Activated CD4-positive, alpha-beta T cell treated with anti-CD3 and anti-CD28 coated beads, Interleukin-2, amount 50 U/mL, for 1 hour (primary cell): ENCODE measurements at places on chromosomes 3 and 15.

GRCh38 chr15:99073008-99073717, 31.7 kb upstream of the SYNM start:
- DNase-seq, result no peak

- peak; percentile 66 for DNase-seq
Measured at GRCh38 chr3:32457971-32458471, 44.6 kb downstream of the CMTM6 start.

- DNase-seq, result no peak
Measured at GRCh38 chr3:194906970-194907629, 221.4 kb downstream of the FAM43A start.

GRCh38 chr3:133525435-133525834, 48.1 kb upstream of the CDV3 start:
- DNase-seq, result no peak

- no peak for DNase-seq
Measured at GRCh38 chr3:44966795-44967278, 9.1 kb downstream of the ZDHHC3 start.

DNA sequence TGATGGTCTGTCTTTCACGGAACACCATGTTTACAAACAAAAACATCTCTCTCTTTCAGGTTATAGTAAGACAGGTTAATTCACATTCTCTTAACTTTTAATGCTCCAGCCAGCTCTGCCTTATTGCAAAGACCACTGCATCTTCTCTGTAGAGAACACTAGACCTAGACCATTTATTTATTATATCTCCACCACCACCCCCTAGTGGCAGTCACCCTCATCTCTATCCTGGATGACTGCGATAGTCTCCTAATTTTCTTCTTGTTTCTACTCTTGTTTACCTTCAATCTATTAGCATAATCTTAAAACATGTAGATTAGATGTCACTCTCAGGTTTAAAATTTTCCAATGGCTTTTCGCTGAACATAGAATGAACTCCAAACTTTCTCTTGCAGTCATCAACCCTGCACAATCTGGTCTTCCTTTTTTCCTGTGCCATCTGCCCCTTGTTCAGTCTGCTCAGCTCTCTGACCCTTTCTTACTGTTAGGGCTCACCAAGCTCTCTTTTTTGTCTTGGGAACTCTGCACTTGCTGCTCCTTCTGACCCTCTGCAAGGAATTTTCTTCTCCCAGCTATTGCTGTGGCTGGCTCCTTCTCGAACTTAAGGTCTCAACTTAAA, 155.6 kb downstream of the SQOR start:
- no peak for DNase-seq

DNA sequence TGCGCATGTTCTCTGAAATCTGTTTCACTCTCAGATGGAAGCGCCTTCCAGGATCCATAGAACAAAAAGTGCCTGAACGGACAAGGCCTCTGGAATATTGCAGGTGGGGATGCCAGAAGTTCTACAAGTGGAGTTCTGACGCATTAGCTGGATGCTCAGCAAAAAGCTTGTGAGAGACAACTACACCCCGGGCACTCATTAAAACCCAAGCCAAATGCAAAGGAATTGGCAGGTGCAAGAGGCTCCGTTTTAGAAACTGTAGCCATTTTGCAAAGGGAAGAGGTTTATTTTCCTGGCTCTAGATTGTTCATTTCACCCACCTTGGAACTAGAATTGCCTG, 35.2 kb upstream of the SLC24A5 start:
- no peak for DNase-seq

DNA sequence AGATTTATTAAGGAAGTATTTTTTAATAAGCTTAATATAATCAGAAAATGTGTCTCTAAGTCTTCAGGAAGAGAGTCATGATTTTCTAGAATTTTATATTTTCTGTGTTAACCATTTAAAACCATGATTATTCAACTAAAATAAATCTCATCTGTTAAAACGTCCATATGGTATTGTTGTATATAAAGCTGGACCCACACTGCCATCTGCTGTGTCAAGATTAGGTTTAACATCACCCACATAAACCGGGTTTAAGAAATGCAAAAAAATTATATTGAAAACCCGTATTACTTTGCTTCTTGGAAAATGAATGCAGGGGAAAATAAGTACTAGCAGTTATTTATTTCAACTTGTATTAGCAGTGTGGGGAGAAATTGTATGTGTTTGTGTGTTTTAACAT, 9.5 kb upstream of the CCDC66 start:
- DNase-seq, result no peak

- DNase-seq, result no peak
Measured at GRCh38 chr3:194163697-194164096, 27.7 kb downstream of the HES1 start.

DNA sequence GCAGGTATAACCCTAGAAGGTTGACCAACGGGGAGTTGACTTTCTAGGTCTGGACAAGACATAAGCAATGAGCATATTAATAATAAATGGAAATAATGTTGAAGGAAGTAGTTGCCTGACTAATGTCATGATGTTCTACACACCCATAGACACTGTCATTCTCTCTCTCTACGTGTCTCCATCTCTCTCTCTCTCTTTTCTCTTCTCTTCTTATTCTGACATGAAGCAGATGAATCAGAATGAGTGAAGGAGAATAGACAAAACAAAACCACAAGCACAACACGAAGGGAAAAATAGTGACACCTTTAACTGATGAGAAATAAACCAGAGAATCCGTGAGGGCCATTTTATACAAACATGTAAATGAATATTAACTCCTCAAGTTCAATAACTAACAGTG, 26.7 kb upstream of the CCDC80 start:
- DNase-seq, result no peak

GRCh38 chr3:9627901-9628633, 21.2 kb upstream of the MTMR14 start:
- DNase-seq, result no peak

DNA sequence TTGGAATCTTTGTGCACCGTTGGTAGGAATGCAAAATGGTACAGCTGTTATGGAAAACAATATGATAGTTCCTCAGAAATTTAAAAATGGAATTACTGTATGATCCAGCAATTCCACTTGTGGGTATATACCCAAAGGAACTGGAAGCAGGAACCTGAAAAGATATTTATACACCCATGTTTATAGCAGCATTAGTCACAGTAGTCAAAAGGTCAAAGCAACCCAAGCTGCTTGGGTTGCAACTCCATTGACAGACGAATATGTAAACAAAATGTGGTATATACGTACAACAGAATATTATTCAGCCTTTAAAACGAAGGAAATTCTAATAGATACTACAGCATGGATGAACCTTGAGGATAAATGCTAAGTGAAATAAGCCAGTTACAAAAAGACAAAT, 35.0 kb upstream of the CAPN3 start:
- DNase-seq, result no peak

DNA sequence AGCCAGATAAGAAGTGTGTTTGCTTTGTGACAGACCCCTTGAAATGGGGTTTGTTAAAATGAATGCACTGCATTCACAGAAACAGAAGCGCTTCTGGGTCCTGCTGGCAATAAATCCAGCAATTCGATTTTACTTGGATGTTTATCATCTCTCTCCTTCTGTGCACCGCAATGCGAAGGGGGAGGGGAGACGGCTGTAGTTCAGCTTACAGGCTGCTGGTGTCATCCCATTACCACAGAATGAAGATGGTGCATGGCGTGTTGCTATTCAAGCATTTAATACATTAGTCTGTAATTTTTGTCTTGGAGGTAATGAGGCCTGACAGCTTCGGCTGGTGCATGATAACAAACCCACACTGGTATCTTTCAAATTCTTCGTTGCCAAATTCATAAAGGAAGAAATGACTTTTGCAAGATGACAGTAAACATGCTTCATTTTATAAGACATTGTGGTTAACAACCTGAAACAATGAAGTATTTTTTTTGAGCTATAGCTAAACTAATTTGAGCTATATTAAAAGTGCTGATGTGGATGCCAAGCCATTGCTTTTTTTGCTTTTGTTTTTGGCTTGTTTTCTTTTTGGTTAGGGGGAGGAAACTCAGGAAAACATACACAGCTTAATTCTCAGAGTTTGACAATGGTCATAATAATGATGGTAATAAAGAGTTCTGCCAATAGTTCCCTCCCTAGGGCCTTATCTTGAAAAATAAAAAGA, 418.3 kb downstream of the OTOL1 start:
- no peak for DNase-seq
